ENCODE measurements at places on chromosomes 3 and 15.
A peak's percentile ranks its signal among the peaks of the same experiment; 100 is the strongest.

- DNase-seq, result no peak
Observed at GRCh38 chr3:6807967-6808588, 52.8 kb upstream of the GRM7 start.

- no peak for DNase-seq
Observed at GRCh38 chr15:25832158-25832557, 31.0 kb downstream of the ATP10A start.

- DNase-seq, result peak; percentile 76
Observed at GRCh38 chr15:72306211-72306785, 13.7 kb downstream of the CELF6 start.

DNA sequence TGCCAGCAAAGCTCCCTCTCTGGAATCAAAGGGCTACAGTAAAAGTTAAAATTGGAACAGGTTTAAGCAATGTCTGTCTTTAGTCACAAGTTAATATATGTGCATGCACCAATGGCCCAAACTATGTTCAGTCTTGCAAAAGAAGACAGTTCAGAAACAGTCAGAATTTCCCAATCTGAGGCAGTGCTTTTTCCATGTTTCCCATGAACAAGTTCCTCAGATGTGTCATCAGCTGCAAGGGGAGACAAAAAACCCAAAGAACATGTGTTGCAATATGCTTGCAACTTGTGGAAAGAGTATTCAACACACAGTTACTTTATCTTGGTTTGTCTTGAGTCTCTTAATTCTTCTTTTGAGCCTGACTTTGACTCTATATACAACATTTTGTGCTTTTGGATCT, 148.4 kb downstream of the USP13 start:
- DNase-seq, result no peak

DNA sequence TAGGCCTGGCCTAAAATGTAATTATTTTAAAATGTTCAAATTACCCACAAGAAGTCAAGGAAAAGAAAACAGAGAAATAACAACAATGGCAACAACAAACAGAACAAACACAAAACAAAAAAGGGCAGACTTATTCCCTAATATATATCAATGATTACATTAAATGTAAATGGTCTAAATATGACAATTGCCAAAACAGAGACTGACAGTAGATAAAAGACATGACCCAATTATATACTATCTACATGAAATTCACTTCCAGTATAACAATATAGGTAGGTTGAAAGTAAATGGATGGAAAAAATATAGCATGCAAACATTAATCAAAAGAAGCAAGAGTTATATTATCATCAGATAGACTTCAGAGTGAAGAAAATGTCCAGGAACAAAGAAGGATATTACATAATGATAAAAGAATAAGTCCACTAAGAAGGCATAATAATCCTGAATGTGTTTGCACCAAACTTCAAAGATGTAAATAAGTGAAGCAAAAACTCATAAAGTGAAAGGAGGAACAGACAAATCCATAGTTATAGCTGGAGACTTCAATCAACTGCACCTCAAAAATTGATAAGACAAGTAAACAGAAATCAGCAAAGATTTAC, 6.5 kb downstream of the SEC22C start:
- no peak for DNase-seq

GRCh38 chr15:91861223-91861622, 7.7 kb downstream of the SLCO3A1 start:
- peak; percentile 29 for DNase-seq

- no peak for DNase-seq
Observed at GRCh38 chr15:51579012-51579411, 43.6 kb downstream of the DMXL2 start.

- DNase-seq, result no peak
Observed at GRCh38 chr3:189787632-189788031, 156.4 kb downstream of the TP63 start.

DNA sequence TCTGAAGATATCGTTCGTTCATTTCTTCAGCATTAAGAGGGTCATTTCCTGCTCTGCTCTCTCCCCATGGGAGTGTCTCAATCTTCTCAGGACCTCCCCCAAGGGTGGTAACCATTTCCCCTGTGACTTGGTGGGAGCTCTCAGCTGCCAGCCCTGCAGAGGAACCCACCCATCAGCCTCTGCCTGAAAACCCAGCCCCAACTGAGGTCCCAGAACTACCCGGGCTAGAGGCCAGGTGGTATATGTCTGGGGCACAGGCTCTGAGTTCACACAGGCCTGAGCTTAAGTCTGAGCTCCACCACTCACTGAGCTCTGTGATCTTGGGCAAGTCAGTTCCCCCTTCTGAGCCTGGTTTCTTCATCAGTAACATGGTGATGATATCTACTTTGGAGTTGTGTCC, 10.0 kb upstream of the ATP2B2 start:
- no peak for DNase-seq

Measured in neural progenitor cell (in vitro differentiated cells).